ENCODE measurements at places on chromosomes 7 and 10.

- no peak for DNase-seq
These were observed 5.2 kb upstream of the KIF5B start for GRCh38 chr10:32061440-32061839.

DNA sequence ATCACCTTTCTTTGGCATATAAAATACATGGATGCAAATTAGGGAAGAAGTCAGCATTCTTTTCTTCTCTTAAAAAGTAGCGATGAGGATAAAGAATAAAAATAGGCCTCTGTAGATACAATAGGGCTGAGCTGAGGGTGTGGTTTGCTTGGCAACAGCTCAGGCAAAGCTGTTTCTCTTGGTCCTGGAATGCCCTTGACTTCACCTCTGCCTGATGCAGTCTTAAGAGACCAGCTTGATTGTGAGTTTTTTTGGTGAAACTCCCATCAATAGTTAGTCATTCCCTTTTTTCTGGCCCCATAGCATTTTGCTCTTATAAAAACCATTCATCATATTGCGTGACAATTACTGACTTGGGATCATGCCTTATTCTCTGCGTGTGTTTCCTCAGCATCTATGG is 42.1 kb upstream of the MKLN1 start:
- no peak for DNase-seq

DNA sequence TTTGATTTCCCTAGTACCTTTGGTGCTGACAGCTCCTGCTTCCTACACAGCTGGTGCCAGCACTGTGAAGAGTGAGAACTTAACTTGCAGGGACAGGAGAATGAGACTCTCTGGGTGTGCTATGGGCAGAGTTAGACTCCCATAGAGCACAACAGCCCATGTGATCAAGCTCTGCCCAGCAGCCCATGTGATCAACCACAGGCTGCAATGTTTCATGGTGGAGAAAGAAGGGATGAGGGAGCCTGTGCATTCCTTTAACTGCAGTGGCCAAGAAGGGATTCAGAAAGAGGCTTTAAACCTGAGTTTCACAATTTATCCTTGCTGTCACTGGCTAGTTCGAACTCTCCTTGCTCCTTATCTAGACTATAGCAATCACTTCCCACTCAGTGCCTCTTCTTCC is 10.0 kb upstream of the MEST start:
- no peak for DNase-seq

- no peak for DNase-seq
These were observed 39.9 kb upstream of the HECW1 start for GRCh38 chr7:43072530-43072929.

DNA sequence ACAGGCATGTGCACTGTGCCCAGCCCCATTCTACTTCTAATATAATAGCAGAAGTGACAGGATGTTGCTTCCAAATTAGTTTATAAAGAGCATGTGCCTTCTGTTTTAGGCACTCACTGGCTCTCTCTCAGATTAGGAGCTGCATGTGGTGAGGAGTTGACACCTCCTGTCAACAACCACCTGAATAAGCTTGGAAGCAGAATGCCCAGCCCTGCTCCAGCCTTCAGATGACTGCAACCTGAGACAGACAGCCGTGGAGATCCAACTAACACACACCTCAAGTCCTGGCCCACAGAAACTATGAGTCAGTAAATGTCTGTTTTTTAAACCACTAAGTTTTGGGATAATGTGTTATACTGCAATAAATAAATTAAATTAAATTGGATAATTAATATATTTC is 54.5 kb downstream of the PARD3 start:
- no peak for DNase-seq

- DNase-seq, result no peak
These were observed 2.9 kb upstream of the PFKP start for GRCh38 chr10:3064423-3064822.

DNA sequence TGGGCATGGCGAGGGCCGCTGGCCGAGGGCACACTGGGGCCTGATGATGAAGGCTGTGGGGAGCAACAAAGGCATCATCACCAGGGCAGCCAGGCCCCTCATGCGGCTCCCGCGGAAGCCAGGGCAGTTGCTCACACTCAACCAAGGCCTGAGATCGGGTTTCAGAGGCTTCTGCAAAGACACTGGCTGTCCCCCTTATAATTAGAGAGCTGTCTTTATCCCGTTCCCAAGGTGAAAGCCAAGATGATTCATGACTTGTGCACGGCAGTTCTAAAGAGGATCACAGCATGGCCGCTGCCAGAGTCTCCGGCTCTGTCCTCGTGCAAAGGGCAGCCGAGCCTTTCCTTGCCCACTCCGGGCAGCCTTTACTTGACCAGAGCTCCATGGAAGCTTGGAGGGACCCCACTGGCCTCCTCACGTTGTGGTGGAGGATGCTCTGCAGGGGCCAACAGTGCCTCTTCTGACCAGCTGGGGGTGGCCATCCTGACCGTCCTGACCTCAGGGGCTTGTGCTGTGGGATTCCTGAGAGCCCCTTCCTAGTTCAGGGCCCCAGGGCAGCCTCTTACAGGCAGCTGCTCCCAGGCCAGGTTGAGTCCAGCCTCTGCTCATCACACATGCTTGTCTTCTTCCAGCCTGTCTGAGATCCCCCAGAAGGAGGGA is 82.3 kb downstream of the PRKAG2 start:
- no peak for DNase-seq

- no peak for DNase-seq
These were observed 104.0 kb downstream of the GRM3 start for GRCh38 chr7:86747698-86748097.

GRCh38 chr7:17696422-17696821 is 243.9 kb downstream of the SNX13 start:
- DNase-seq, result no peak

GRCh38 chr10:43138021-43138756 is at the start of gene CSGALNACT2:
CSGALNACT2 (plus strand) TSS chr10:43138445; CDS start chr10:43155150, 16,705 bp downstream.
- peak; percentile 75 for DNase-seq

- no peak for DNase-seq
These were observed 66.8 kb downstream of the CCDC6 start for GRCh38 chr10:59839576-59839975.

DNA sequence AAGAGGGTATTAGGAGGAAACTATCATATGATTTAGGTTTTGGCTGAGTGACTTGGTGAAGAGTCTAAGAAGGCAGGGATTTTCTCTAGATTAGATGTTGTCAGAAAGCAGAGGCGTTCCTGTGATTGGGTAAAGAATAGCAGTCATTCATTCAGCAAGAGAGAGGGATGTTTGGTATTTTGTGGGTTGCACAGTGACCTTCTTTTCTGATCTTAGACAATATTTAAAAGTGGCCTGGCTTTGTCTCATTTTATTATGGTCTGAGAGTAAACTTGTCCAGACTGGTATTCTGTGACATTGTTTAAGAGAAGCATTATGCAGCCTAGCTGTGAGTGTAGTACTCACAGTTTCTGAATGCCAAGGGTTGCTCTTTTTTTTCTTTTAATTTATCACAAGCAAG is 18.5 kb downstream of the HYAL4 start:
- no peak for DNase-seq

DNA sequence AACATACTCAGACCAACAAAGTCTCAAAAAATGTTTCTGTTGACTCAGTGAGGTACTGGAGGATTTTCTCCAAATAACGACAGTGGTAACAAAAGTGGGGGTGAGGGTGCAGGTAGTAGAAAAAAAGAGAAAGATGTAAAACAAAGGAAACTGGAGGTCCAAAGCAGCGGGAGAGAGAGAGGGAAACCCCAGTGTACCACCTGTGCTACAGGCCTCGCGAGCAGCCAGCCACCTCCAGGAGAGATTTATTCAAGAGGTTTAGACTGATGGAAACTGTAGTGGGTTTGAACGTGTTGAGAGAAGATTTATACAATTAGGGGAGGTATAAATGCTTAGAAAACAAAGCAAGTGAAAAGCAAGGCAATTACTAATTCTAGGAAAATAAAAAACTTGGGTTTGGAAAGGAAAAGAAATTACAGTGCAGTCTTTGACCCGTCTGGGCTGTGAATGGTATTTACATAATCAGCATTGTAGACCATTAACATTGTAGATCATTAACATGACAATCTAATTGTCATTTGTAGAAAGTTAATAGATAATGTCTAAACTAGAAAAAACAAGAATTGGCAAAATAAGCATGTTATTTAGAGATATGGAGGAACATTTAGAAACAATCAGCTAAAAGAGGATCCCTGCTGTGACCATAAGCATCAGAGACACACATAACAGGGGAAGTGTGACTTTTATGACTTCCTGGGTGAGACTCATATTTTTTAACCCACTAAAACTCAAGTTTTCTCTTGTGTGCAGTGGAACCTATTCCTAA is 180.0 kb downstream of the RELN start:
- no peak for DNase-seq

DNA sequence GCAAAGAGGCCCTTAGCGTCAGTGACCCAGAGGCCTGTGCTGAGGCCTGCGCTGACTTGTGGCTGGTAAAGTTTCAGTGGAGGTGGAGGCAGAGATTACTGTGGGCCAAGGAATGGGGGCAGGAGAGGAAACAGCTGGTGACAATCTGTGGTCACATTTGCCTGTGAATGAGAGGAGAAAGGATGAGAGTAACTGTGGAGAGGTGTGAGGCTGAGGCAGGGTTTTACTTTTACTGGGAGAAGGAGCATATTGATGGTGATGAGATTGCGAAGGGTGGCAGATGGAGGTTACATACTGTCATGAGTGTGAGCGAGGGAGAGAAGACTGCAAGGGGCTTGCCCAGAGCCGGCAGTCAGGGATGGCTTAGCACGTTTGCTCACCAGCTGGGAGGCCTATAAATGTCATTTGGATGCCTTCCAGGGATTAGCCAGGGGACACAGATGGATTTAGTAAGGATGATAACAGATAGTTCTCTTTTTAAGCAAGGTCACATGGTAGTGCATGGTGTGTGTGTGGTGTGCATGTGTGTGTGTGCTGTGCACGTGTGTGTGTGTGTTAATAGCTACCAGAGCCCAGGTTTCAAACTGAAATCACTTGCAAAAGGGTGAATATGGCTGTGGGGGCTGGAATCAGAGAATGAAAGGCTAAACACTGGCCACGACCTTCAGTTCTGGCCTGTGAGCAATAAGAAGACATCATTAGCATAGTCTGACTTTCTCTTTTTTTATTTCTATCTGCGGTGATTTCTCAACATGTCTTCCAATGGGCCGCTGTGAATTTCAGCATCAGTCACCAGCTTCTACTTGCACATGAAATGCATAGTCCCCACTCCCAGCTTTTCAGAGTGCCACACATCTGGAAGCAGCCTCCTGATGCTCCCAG is 291.5 kb upstream of the ZNF32 start:
- no peak for DNase-seq

GRCh38 chr10:44198780-44199097 is 186.2 kb downstream of the CXCL12 start:
- no peak for DNase-seq

- DNase-seq, result no peak
These were observed 185.8 kb downstream of the HGF start for GRCh38 chr7:81583882-81584533.

- DNase-seq, result no peak
These were observed 72.9 kb downstream of the ADK start for GRCh38 chr10:74223755-74224529.

GRCh38 chr7:41103331-41103730 is 599.6 kb downstream of the INHBA start:
- no peak for DNase-seq

DNA sequence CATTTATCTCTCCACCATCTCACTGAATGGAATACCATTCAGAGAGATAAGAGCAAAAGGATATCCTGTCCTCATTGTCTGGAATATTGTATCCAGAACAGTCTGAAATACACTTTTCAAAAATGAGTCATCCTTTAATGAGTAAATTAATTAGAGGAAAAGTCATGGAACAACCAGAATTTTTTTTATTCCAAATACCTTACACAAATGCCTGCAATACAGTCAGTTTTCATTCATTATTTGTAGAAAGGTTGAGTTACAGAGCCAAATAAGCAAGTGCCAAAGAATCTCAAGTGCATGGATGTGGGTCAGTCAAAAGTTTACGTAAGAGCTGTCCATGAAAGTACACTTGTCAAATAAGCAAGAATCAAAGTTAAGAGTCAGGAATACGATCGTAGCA is 482.6 kb downstream of the IPMK start:
- no peak for DNase-seq

- DNase-seq, result no peak
These were observed 173.5 kb downstream of the BAMBI start for GRCh38 chr10:28850784-28851183.

GRCh38 chr7:70143075-70144044 is 545.1 kb downstream of the AUTS2 start:
- no peak for DNase-seq

DNA sequence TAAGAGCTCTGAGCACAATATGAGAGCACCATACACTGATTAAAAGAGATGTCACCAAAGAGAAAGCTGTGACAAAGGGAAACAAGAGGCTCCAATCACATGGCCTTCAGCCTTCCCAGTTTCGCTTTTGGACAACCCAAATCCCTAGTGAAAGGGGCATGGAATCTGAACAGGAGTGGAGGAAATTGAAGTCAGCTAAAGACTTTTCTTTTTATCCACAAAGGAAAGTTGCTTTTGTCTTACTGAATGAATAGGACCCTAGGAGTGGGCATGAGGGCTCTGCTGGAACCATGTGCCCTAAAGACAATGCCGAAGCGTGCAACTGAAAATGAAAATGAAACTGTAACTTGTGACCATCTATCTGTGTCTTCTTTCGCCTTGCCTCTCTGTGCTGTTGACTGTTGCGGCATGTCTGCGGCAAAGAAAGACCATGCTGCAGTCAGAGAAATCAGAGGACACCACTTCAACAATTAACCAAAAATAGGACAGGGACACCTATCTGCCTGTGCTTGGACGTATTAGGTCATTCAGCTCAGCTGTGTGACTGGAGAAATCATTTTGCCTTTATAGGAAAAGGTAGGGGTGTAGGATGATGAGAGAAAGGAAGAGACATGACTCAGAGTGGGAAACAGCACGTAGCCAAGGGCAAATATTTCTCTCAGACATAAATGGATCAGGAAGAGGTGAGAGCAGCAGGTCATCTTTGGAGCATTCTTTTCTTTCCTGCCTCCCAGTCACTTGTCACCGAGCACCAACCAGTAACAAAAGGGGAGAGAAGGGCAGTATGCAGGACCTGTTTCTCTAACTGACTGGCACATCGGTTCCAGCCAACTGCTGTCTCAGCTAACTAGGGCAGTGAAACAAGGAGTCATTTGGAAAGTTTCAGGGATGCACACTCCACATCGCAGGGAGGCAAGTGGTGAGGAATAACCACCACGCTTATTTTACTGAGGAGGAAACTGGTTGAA is 12.3 kb downstream of the CAV2 start:
- DNase-seq, result no peak

DNA sequence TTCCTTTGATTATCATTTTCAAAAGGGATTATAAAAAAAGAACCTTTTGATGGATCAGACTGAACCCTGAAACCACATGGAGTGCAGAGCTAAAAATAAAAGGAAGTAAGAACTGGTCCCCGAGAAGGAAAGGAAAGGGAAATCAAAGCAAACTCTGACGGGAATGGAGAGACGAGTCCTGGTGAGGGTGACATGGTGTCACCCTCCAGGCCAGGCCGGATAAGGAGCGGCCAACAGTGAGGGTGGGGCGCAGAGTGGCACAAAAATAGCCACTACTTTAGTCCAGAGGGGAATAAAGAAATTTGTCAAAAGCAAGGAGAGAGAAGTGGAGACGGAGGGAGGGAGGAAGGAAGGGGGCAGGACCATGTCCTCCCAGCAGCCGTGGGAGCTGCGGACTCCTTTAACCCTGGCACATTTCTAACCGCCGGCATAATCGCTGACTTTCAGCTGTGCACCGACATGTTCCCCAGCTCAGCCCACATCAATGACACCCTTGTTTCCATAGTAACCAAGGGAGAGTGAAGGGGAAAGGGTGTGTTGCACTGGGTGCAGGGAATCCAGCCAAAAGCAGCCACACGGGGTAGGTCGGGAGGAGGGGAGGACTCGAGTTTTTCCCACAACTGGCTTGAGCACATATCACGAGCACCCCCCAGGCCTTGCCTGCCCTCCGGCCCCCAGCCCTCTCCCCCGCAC is 29.7 kb downstream of the TRIM8 start:
- peak; percentile 35 for DNase-seq

All from stimulated activated CD8-positive, alpha-beta memory T cell treated with anti-CD3 and anti-CD28 coated beads, Interleukin-4, amount 100 ng/mL, for 1 hour (primary cell).